ENCODE measurements at places on chromosomes 12 and 14.

DNA sequence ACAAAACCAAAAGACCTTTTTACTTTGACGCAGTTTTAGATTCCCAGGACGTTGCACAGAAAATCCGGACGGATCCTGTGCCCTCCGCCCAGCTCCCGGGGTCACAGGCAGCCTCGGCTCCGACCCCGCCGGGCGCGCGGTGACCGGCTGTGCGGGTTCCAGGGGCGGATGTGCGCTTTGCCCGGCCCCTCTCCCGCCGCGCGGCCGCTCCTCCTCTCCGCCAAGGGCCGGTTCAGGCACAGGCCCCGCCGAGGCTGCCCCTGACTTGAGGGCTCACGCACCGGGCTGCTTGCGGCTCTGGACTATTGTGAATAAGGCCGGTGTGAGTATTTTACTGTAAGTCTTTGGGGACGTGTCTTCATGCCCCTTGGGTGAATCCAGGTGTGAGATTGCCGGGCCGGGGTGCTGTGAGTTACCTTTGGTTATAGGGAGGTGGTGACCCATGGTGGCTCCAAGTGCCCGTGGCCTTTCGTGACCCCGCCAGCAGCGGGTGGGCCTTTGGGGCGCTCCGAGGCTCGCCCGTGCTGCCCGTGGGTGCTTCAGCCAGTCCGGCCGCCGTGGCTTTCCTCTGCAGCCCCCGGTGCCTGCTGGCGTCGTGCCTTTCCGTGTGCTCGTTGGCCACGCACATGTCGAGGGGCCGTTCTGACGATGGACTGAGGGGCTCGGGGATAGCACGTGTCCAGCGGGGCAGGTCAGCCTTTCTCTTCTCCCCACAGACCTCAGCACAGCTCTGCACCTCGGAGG, 45.9 kb downstream of the NOC4L start:
- no peak for DNase-seq

DNA sequence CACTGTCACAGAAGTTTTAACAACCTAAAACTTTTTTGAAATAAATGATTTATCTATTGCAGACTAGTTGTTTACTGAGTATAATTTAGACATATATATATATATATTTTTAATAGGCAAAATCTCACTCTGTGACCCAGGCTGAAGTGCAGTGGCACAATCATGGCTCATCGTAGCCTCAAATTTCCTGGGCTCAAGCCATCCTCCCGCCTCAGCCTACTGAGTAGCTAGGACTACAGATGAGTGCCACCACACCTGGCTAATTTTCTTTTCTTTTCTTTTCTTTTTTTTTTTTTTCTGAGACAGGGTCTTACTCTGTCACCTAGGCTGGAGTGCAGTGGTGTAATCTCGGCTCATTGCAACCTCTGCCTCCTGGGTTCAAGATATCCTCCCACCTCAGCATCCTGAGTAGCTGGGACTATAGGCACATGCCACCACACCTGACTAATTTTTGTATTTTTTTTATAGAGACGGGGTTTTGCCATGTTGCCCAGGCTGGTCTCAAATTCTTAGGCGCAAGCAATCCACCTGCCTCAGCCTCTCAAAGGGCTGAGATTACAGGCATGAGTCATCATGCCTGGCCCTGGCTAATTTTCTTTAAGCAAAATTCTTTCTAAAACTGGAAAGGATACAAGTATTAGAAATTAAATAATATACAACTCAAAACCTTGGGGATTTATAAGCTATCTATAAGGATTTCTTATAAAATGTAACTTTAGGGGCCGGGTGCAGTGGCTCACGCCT, 23.1 kb downstream of the EEA1 start:
- no peak for DNase-seq

DNA sequence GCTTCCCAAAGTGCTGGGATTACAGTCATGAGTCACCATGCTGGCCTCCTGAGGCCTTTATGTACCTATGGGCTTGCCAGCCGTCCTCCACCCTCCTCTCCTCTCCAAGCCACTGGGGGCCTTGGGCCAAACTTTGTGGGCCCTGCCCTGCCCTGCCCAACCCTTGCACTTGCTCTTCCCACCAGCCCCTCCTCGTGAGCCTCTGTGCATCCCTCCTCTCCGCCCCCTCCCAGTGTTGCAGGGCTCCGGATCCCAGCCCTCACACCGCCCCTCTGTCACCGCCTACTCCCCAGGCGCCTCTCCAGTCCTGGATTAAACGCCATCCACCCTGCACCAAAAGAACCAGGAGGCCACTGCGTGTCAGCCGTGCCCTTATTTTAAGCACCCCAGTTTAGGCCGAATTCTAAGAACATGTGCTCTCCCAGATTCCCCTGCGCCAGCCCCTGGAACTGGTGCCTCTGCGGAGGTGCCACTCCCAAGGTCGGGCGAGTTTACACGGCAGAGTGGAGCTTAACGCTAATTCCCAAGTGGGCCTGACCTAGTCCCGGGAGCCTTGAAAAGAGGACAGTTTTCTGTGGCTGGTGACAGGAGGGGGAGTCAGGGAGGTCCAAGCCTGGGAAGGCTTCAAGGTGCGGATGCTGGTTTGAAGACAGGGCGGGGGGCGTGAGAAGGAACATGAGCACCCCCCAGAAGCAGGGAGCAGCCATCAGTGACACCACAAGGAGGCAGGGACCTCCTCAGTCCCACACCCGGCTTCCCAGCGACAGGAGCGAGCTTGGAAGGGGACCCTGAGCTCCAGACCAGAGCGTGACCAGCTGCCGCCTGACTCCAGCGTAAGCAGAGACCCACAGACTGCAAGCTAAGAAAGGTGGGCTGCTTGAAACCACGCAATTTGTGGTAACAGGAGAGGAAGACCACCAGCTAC, 21.2 kb upstream of the CDCA4 start:
- no peak for DNase-seq

DNA sequence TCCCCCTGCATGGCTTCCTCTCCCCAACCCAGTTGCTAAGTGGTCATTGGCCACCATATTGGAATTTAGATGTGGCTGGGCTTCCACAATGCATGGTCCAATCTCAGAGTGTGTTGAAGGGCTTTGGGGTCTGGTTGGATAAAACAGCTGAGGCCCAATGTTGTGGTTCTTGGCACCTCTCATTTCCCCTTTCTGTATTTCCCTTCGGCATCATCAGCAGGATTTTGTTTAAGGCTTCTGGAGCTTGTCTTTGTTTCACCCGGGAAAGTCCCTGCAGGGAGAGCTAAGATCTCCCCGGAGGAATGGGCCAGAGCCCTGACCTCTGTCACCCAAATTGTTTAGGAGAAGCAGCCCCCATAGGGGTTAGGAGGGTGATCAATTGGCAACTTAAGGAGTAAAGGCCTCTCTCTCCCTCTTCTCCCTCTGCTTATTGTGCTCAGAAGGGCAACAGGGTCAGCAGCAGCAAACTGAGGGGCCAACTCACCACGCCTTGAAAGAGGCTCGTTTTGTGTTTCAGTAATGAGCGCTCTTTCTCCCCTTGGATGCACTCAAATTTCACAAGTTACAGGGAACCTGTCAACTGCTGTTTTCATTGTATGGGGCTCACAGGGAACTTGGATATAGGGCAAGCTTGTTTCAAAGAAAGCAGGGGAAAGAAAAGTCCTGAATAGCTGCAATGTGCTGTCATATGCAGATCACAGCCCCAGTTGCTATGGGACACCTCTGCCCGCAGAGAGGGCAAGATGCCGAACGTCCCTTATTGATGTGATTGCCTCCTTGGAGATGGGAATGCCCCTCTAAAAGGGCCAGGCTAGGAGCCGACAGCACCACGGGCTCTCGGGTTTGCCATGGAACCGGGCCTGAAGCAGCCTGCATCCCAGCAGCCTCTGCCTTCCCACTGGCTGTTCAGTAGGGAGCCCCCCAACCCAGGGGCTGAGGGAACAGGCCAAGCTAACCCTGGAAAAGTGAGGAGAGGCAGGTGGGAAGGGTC, 223.7 kb downstream of the ZFP36L1 start:
- no peak for DNase-seq

GRCh38 chr12:96007729-96008128, 11.6 kb upstream of the HAL start:
- DNase-seq: no peak

DNA sequence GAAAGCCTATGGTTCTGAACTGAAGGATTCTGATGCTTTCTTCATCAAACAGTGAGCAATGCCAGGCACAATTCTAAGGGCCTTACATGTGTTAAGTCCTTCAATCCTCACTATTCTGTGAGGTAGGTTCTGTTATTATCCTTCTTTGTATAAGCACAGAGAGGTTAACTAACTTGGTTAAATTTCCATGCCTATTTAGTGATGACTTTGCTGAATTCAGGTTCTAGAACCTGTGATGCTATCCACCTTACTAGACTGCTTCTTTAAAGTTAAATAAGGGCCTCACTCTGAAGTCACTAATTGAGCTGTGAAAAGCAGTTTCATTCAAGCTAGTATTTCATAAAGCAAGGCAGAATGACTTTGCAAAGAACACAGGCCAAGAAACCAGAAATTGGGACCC, 138.9 kb upstream of the PARP11 start:
- no peak for DNase-seq

DNA sequence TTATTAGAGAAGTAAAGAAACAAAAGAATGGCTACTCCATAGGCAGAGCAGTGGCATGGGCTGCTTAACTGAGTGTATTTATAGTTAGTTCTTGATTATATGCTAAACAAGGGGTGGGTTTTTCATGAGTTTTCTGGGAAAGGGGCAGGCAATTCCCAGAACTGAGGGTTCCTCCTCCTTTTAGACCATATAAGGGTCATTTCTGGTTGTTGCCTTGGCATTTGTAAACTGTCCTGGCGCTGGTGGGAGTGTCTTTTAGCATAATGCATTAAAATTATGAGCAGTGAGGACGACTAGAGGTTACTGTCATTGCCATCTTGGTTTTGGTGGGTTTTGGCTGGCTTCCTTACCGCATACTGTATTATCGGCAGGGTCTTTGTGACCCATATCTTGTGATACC, 40.1 kb downstream of the CCDC60 start:
- DNase-seq: no peak
